HS-27A (cell line): ENCODE measurements at places on chromosomes 3 and 15.

- DNase-seq: no peak
Measured at GRCh38 chr15:98232761-98233160, 272.3 kb downstream of the ARRDC4 start.

DNA sequence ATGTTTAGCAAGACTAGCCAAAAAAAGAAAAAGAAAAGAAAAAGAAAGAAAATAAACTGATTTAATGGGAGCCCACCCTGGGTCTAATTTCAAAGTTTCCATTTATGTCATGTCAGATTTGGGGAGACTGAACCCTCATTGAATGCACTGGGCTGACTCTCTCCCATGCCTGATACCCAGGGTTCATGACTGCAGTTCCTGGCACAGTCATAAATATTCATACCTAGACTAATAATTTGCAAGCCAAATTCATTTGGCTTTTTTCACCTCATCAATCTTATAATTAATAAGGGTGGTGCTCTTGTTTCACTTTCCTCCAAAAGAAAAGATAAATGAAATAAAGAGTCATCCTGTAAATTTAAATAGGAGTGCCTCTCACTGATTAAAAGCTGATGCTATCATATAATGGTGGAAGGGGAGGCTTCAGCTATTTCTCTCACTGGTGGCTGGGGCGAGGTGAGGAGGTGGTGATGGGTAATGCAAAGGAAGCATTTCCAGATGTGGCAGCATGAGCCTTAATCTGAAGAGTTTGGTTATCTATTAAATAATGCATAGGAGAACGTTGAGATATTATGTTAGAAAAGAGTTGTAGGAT is 224.5 kb downstream of the MEIS2 start:
- no peak for DNase-seq

GRCh38 chr3:48899273-48899672 is 591 bp upstream of the SLC25A20 start:
- DNase-seq: no peak

DNA sequence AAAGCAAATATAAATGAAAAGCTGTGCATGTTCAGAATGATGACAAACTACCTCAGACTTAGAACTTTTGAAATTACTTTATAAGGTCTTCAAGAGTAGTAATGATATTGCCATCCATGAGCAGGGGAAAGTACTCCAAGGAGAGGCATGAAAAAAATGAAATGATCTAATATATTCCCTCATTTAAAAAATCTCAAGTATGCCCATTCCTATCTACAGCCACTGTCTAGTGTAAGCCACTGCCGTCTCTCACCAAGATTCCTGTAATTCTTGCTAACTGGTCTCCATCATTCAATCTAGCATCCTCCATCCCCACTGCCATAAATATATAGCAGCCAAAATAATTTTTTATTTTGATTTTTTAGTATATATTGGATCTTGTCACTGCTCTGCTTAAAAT is 258.8 kb downstream of the PLOD2 start:
- DNase-seq: peak; percentile 40

- no peak for DNase-seq
Measured at GRCh38 chr3:55891106-55891505, 404.0 kb upstream of the WNT5A start.

DNA sequence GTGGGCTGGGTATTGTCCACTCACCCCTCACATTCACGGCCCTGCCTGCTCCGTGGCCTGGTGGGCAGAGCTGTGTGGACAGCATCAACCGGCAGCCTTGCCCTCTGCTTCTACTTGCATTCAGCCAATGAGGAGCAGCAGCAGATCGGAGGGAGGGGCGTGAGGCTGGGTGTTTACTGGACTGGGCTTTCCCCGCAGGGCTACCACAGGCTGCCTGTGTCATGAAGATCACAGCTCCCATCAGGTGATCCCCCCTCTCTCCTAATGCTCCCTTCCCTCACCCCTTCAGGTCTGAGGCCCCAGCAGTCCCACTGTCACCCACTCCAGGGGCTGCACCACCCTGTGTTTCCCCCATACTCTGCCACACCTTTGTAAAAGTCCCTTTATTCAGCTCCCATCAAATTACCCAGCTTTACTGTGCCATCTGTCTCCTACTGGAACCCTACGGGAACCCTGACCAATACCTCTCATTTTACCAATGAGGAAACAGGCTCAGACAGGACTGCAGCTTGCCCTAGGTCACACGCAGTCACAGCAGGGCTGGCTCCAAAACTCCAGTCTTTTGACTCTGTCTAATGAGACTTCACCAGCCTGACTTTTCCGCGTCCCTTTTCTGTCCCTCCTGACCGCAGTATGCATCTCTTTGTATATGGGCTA is 81.1 kb downstream of the MEGF11 start:
- DNase-seq: no peak

GRCh38 chr3:78728406-78729145 is 1039.2 kb downstream of the ROBO1 start:
- DNase-seq: no peak

DNA sequence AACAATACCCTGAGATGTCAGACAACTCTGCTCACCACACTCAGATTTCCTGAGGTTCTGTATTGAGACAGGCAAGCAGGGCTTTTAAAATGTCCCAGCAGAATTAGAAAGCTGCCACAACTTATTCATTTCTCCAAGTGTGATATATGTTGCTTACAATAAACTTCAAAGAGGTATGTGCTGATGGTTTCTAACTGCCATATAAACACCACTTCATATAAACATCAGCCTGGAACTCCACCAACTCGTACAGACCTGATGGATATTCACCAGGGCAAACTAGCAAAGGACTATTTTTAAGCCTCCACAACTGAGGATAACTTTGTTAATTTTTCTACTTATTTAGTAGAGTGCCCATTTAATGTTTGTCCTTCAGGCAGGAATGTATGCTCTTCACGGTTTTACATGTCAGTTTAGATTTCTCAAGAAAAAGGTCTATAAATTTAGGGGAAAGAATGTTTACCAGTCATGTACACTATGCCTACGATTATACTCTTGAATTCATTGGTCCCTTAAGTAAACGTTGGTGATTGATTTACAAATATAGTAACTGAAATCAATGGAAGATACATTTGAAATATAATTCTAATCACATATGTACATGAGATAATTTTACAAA is 109.6 kb upstream of the ABI3BP start:
- DNase-seq: no peak

DNA sequence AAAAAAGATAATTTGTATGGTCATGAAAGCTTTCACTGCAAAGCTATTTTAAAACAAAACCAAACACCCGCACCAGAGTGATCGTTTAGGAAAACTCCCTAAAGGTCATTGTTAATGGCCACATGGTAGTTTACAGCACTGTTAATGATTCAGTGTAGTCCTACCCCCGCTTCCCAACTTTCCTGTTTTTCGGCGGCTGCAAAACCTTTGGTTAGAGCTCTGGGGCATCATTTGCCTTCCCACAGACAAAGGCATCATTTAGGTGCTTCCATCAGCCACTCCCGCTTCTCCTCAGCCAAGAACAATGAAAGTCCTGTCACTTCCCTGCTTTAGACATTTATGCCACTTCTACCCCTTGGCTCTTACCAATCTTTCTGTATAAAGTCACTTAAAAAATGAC is 10.6 kb downstream of the MELTF start:
- DNase-seq: no peak

- DNase-seq: no peak
Measured at GRCh38 chr3:50258979-50259378, 10.0 kb upstream of the SEMA3B start.

- DNase-seq: no peak
Measured at GRCh38 chr3:11480663-11481298, 162.9 kb downstream of the VGLL4 start.

- no peak for DNase-seq
Measured at GRCh38 chr3:46692566-46692990, 901 bp downstream of the ALS2CL start.
